Posterior cingulate gyrus (tissue), 11 donors: ENCODE measurements at places on chromosomes 11 and 22.

GRCh38 chr11:11756718-11757117 lies 85.1 kb upstream of the USP47 start:
- no peak for DNase-seq

DNA sequence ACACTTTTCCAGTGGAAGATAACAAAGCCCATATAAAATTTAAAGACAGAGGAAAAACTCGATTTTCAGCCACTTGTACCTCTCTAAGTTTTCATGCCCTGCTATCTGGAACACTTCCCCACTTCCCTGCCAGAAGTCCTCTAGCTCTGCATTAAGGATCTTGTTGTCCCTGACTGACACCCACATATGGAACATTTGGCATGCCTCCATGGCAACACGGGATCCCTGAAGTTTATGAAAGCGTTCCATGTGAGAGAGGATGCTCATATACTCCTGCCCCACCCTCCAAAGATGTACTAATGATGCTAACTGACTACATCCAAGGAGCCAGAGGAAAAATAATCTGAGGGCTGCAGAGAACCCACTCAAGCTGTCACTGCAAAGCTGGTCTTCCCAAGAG lies 8.8 kb upstream of the C11orf91 start:
- no peak for DNase-seq

DNA sequence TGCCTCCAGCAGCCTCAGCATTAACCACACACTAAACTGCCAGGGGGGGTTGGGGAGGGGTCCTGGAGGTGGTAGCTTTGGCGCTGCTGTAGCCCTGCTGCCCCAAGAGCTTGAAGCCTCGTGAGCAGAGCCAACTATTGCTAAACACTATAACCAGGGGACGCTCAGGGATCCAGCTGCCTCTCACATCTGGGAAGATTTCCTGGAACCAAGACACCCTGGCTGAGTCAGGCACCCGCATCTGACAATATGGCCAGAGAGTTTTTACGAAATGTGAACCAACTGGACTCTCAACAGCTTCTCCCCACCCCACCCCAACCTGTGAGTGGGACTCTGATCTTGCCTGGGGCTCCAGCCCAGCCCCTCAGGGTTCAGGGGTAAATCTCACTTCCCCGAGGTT lies 14.3 kb downstream of the C1QTNF6 start:
- no peak for DNase-seq

- peak; percentile 70 for DNase-seq
Measured at GRCh38 chr11:76208438-76209374, 2.4 kb upstream of the WNT11 start.

DNA sequence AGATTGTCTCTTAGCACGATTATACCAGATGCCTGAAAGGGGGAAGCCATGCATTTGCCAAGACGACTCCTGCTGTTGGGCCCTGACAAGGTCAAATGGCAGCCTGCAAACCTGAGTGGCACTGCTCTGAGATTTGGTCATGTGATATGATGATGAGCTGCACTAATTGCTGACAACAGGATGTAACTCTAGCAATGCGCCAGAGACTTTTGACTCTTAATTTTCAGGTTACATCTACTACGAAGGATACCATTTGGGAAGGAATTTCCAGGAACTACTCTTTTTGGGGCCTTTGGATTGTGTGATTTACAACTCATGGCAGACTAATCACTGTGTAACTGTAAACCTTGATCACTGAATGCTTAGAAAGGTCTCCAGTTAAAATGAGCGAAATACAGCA lies 13.1 kb downstream of the TREH start:
- no peak for DNase-seq

GRCh38 chr11:850775-851763 lies 8.4 kb downstream of the TSPAN4 start:
- DNase-seq = no peak

DNA sequence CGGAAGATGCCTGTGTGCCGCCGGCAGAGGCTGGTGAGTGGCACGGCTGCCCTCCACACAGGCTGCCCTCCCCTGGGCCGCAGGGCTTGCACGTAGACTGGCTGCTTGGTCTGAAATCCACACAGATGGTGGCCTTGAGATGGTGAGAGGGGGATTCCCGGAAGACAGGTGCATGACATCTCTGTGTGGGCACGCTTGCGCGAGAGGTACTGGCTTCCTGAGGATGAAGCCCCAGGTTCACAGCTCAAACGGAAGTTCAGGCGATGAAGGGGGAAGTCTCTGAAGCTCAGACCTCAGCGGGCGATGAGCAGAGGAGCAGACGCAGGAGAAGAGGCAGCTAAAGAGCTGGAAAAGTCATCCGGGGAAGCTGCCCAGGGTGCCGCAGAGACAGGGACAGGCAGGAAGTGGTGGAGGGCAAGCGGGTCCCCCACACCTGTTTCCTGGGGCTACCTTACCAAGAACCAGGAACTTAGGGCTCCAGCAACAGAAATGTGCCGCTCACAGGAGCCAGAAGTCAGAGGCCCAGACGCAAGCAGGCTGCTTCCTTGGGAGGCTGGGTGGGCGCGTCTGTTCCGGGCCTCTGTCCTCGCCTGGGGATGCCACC lies 7.2 kb downstream of the CRELD2 start:
- DNase-seq = no peak

DNA sequence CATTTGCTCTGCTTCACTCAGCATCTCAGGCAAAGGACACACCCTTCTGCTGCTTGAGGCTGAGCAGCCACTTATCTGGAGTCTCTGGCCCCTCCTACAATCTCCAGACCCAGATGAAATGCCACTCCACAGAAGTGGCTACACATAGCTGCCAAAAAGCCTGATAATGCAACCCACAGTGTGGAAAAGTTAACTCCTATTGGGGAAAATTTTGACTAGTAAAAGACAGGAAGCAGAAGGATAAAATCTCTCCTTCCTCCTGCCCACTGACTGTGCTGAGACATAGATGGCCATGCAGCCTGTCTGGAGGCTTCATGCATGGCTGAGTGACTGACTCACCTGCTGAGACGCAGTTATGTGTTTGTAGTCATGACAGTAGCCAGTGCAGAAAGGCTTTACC lies 92.3 kb upstream of the TEAD1 start:
- no peak for DNase-seq

DNA sequence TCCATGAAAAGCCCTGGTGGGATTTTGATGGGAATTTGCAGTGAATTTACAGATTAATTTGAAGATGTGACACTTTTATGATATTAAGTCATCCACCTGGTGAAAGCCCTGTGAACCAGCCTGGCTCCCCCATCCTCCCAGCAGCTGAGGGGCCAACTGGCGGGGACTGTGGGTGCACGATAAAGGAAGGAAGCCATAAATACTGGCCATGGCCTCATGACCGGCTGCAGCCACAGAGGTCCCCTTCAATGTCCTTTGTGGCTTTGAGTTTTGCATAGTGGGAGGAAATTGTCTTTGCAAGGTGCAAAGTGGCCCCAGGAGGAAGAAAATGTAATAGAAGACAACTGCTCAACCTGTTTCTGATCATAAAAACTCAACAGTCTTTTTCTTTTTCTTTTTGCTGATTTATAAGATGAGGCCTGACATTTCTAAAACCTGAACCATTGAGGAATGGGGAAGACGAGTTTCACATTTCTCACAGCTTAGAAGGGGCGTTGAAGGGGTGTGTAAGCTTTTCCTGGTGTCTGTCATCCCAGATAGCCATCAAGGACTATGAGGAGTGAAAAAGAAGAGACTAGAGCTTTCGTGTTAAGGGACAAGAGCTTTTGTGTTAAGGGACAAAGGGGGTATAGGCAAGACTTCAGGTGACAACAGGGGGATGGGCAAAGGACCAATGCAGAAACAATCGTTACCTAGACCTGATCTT lies 6.3 kb upstream of the NDUFV1 start:
- no peak for DNase-seq

DNA sequence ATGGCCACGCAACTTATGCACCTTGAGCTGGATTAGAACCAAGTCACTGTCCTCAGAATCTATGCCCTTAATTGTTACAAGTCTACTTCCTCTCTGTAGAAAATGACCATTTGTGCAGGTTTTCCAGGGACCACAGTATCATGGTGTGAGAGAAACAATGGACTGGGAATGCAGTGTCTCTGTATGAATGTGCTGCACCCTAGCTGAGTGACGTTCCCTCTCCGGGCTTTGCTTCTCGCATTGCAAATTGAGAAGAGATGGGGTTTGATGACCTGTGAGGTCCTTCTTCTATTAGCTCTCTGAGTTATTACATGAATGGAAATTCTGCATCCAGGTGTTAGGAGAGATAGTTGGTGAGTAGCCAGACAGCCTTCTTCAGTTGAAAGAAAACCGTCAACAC lies 1052.3 kb downstream of the NTM start:
- no peak for DNase-seq

DNA sequence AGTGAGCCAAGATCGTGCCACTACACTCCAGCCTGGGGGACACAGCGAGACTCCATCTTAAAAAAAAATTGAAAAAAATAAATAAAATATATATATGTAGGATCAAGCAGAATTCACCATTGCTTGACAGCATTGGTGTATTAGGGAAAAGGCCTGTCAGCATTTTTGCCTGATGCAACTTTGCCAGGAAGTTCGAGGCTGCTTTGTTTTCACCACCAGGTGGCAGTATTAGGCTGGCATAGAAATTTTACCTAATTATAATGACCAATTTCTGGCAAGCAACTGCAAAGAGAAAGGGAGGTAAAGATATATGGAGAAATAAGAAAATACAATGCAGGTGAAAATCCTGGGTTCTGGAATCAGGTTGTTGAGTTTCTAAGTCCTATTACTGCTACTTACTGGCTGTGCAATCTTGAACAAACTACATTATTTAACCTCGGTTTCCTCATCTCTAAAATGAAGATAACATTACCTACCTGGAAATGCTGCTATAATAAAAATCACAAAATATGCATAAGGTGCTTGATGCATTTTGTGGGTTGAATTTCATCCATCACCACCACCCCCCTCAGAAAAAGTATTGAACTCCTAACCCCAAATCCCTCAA lies 24.7 kb downstream of the LAYN start:
- peak; percentile 62 for DNase-seq

DNA sequence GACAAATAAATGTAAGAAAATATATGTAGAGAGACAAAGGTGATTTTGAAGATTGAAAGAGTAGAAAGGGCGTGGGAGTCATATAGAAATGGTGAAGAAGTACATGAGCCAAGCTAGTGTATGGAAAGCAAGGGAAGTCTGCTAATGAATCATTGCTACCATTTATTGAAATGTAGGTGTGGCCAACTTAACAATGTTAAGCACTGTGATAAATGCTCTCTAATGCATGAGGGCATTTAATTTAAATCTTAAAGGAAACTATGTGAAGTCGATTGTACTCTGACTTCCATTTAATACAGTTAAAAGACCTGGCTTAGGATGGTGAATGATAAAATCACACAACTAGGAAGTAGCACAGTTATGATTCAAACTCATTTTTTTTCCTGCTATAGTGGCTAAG lies 219.9 kb downstream of the CASP12 start:
- no peak for DNase-seq

DNA sequence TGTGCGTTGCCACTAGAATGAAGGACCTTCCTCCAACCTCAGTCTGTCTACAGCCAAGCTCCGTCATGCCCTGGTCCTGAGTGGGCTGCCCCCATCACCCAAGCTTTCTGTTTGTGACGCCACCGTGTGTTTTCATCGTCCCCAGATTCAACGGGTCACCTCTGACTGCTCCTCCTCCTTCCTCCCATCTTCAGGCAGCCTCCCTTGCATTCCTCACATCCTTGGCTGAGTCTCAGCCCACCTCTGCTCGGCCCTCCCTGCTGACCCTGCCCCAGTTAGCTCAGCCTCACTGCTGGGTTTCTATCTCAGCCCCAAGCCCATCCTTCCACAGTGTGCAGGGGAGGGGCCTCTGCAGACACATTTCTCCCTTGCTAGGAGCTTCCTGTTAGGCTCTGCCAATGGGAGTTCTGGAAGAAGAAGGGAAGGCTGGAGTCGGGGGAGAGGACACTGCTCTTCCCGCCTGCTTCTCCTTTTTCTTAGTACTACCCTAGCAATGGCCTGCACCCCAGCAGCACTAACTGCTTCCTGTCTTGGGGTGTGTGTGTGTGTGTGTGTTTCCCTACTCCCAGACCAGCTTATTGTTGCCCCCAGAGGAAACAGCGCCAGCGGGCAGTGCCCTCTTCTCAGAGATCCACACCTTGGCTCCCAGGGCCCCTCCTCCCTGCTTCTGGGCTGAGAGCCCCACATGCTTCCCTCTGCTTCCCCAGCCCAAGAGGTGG lies 5.2 kb downstream of the IFT27 start:
- DNase-seq = peak; percentile 49

DNA sequence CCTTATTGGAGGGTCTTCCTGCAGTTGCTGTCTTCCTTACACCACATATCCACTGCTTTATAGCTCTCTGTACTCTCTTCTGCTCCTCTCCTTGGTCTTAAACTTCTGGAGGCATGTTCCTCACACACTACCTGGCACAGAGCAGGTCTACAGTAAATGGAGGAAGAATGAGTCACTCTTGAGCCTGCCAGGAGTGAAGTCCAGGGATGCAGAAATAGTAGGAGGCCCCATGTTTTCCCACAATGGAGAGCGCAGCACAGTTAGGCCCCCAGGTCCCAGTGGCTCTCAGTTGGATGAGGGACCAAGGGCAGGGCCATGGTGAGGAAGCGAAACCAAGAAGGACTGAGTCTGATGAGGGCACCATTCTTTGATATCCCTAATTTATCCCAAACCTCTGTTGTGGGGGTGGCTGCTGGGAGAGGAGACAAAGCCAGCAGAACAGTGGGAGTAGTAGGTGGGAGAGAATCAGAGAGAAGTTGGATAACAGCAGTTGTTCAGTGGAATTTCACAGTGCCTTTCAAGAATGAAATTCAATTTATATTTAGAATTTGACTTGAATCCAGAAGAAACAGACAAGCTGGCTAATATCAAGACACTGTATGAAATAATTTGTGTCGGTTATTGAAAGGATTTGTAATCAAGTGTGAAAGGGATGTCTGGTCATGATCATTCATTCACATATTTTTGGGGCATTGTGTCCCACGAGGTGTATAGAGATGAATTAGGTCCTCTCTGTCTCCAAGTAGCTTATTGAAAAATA lies 187.8 kb downstream of the HIPK3 start:
- DNase-seq = peak; percentile 28

- DNase-seq = peak; percentile 65
Measured at GRCh38 chr22:27460591-27461347, 340.8 kb downstream of the MN1 start.

GRCh38 chr11:2870969-2871680 lies 14.4 kb downstream of the CDKN1C start:
- no peak for DNase-seq

GRCh38 chr22:32617903-32618302 lies 143.3 kb downstream of the FBXO7 start:
- DNase-seq = no peak

- DNase-seq = peak; percentile 66
Measured at GRCh38 chr11:297051-297585, 2.2 kb downstream of the IFITM5 start.

- no peak for DNase-seq
Measured at GRCh38 chr22:49718396-49718795, 109.3 kb downstream of the BRD1 start.

- DNase-seq = no peak
Measured at GRCh38 chr11:129251067-129251466, 58.9 kb upstream of the ARHGAP32 start.

- no peak for DNase-seq
Measured at GRCh38 chr11:125315079-125315740, 150.7 kb downstream of the PKNOX2 start.
